ENCODE measurements at places on chromosomes 4 and X. TPM values are rescaled to one million over a fixed set of nuclear protein-coding genes. Genes with fewer than 3 reads are reported as not detected.

GRCh38 chr4:153950100-153950979 lies 161.5 kb upstream of the SFRP2 start:
- H3K27ac ChIP-seq = no peak overlapping the region
- H3K4me1 ChIP-seq = no peaks in the 10 kb centered on the region
- H3K36me3 ChIP-seq = no peaks in the 10 kb centered on the region
- H3K27me3 ChIP-seq = no peaks in the 10 kb centered on the region

DNA sequence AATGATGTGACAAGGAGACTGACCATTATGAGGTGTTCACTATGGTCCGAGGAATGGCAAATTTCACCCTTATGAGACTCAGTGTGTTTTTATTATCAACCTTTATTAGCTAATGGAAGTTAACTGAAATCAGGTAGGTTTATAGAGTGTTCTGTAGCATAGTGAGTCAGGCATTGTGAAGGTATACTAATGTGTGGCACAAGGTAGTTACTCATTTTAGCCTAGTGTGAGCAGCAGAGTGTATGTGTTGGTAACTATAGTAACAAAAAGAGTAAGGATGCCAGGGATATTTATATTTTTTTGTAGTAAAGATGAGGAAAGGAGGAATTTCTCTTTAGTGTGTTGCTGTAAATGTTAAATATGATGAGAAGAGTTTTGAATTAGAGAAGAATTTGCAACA lies 12.0 kb downstream of the PDLIM5 start:
- H3K4me3 ChIP-seq = no peak overlapping the region
- H3K27ac ChIP-seq = no peak overlapping the region
- no peak for DNase-seq
- no peaks in the 10 kb centered on the region for H3K4me1 ChIP-seq
- H3K36me3 ChIP-seq = no peaks in the 10 kb centered on the region

DNA sequence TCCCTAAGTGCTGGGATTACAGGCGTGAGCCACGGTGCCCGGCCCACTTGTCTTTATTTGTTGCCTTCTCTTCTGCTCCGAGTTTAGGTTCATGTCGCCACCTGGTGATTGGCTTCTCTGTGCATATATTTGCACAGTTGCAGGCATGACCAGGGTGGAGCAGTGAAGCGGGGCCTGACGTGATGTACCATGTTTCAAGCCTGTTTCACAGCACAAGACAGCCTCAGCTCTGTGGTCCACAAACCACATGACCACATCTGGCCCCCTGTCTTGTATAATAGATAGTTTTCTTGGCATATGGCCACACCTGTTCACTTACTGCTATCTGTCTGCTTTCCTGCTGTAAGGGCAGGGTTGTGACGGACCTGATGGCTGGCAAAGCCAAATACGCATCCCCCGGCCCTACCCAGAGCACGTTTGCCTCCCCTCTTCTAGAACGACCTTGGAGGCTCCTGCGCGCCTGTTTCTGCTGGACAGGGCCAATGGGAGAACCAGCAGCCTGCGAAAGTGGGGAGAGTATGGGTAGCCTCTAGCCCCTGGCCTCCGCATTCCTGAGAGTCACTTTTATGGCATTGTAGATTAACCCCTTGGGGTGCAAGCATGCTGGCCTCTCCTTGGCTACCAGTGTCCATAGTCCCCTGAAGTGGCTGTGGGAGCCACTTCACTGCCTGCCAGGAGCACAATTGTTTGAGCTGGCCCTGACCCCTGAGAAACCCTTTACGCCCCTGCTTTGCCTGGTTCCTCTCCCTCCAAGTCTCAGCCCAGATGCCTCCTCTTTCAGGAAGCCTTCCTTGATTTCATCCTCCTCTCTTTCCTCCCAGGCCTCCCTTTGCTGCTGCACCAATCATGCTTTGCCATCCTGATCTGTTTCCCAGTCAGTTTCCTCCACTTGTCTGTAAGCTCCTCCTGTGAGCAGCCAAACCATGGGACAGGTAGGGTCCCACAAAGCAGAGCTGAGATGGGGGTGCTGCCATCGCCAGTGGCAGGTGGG lies 6.0 kb upstream of the SH3TC1 start:
- H3K4me1 ChIP-seq = peaks cover 42% of the 10 kb centered on the region
- no peak for DNase-seq
- no peak overlapping the region for H3K27ac ChIP-seq
- H3K27me3 ChIP-seq = no peaks in the 10 kb centered on the region
- H3K36me3 ChIP-seq = no peaks in the 10 kb centered on the region

GRCh38 chr4:122639181-122639580 lies 18.3 kb upstream of the IL21 start:
- no peaks in the 10 kb centered on the region for H3K36me3 ChIP-seq
- no peaks in the 10 kb centered on the region for H3K27me3 ChIP-seq
- no peak for DNase-seq

DNA sequence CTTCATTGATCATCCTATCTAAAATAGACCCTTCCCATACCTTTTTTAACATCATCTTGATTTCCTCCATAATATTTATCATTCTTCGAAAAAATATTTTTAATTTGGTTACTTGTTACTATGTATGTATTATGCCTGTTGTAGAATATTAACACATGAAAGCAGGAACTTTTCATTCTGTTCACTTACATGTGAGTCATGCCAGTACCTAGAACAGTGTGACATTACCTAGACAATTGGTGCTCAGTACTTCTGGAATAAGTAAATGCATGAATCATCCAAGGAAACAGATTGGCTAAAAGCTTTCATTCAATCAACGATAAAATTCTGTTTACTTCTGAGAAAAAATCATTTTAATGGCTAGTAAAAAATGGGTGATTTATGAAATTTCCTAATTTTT lies 76.4 kb downstream of the CXXC4 start:
- H3K36me3 ChIP-seq = no peaks in the 10 kb centered on the region
- H3K27ac ChIP-seq = no peak overlapping the region
- no peaks in the 10 kb centered on the region for H3K4me1 ChIP-seq
- no peak for DNase-seq
- no peaks in the 10 kb centered on the region for H3K27me3 ChIP-seq

- no peaks in the 10 kb centered on the region for H3K4me1 ChIP-seq
- H3K27ac ChIP-seq = no peak overlapping the region
- no peaks in the 10 kb centered on the region for H3K36me3 ChIP-seq
- peaks cover 4% of the 10 kb centered on the region for H3K27me3 ChIP-seq
- DNase-seq = no peak
Measured at GRCh38 chr4:188053302-188053701, 56.1 kb downstream of the TRIML2 start.

- peak; percentile 95 for DNase-seq
- H3K27me3 ChIP-seq = no peaks in the 10 kb centered on the region
- H3K27ac ChIP-seq = peak overlapping the region; percentile 73
- peaks cover 17% of the 10 kb centered on the region for H3K4me1 ChIP-seq
- no peak overlapping the region for H3K4me3 ChIP-seq
Measured at GRCh38 chrX:7083468-7084396, 63.8 kb upstream of the STS start.

- no peaks in the 10 kb centered on the region for H3K36me3 ChIP-seq
- no peaks in the 10 kb centered on the region for H3K27me3 ChIP-seq
- H3K4me1 ChIP-seq = no peaks in the 10 kb centered on the region
- no peak overlapping the region for H3K27ac ChIP-seq
Measured at GRCh38 chrX:87489071-87489470, 28.5 kb upstream of the KLHL4 start.

GRCh38 chrX:45191820-45192409 lies 8.8 kb downstream of the DIPK2B start:
- no peak overlapping the region for H3K4me3 ChIP-seq
- no peak for DNase-seq
- H3K4me1 ChIP-seq = no peaks in the 10 kb centered on the region
- no peaks in the 10 kb centered on the region for H3K27me3 ChIP-seq
- H3K36me3 ChIP-seq = no peaks in the 10 kb centered on the region

- H3K27ac ChIP-seq = no peak overlapping the region
- no peak for DNase-seq
- H3K36me3 ChIP-seq = no peaks in the 10 kb centered on the region
- H3K27me3 ChIP-seq = no peaks in the 10 kb centered on the region
- no peak overlapping the region for H3K4me3 ChIP-seq
- no peaks in the 10 kb centered on the region for H3K4me1 ChIP-seq
Measured at GRCh38 chr4:102322736-102323135, 22.5 kb downstream of the SLC39A8 start.

- H3K27ac ChIP-seq = no peak overlapping the region
- H3K27me3 ChIP-seq = no peaks in the 10 kb centered on the region
- no peaks in the 10 kb centered on the region for H3K36me3 ChIP-seq
- H3K4me3 ChIP-seq = no peak overlapping the region
- no peak for DNase-seq
- H3K4me1 ChIP-seq = no peaks in the 10 kb centered on the region
Measured at GRCh38 chr4:150533673-150534072, 48.3 kb upstream of the MAB21L2 start.

DNA sequence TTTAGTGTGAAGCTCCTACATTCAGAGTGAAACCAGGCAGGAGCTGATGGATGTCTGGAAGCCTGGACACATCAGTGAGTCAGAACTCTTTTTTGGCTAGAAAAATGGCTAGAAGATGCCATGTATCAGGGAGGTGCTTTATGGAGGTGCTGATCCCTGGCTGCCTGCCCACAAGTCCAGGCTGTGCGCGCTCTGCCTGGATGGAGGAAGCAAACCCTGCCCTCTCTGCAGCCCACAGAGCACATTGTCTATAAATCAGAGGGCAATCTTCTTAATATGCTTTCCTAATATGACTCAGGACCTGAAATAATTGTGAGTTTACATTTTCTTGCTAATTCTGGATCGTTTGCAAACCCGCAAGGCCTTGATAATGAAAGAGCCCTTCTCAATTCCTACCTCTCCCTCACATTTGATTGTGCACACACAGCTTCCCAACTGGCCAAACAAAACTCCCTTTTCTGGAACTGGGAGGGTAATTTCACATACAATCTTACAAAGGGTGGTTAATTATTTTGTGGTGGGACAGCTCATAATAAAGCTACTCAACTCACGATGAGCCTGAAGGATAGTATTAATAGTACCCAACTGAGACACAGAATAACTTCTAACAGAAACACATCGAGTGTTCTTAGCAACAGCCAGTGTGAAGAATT lies 11.7 kb downstream of the MFAP3L start:
- no peak overlapping the region for H3K4me3 ChIP-seq
- no peaks in the 10 kb centered on the region for H3K36me3 ChIP-seq
- H3K4me1 ChIP-seq = no peaks in the 10 kb centered on the region
- H3K27me3 ChIP-seq = no peaks in the 10 kb centered on the region

- H3K4me3 ChIP-seq = no peak overlapping the region
- H3K36me3 ChIP-seq = no peaks in the 10 kb centered on the region
- no peaks in the 10 kb centered on the region for H3K4me1 ChIP-seq
- no peak overlapping the region for H3K27ac ChIP-seq
- H3K27me3 ChIP-seq = no peaks in the 10 kb centered on the region
Measured at GRCh38 chrX:42398967-42399631, 378.9 kb downstream of the PPP1R2C start.

DNA sequence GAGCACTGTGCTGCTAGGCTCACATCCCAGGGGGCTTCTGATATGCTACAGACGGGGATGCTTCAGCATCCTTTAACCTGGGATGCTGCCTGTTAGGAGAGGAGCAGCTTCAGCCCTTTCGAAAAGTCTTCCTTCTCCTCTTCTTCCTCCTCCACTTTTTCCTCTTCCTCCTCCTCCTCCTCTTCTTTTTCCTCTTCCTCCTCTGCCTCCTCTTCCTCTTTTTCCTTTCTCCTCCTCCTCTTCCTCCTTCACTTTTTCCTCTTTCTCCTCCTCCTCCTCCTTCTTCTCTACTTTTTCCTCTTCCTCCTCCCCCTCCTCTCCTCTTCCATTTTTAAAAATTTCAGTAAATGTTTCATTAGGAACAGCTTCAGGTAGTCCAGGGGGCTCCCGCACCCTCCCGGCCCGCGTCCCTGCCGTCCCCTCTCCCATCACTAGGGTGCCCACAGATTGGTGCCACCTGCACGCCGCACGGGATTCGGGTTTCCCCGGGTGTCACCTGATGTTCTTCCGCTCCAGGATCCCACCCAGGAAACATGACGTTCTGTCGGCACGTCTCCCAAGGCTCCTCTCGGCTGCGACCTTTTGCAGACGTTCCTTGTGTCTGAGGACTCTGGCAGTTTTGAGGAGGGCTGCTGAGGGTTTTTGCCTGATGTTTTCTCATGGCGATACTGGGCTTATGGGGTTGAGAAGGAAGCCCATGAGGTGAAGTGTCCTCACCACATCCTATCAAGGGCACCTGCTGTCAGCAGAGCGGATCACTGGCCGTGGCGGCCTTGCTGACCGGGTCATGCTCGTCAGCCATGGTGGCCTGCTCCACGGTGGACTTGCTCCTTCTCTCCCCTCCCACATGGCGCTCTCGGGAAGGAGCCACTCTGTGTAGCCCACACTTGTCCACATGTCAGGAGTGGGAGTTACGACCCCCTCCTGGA lies 83.4 kb upstream of the AFAP1 start:
- H3K27ac ChIP-seq = no peak overlapping the region
- H3K4me3 ChIP-seq = no peak overlapping the region
- peaks cover 10% of the 10 kb centered on the region for H3K4me1 ChIP-seq
- H3K27me3 ChIP-seq = no peaks in the 10 kb centered on the region

DNA sequence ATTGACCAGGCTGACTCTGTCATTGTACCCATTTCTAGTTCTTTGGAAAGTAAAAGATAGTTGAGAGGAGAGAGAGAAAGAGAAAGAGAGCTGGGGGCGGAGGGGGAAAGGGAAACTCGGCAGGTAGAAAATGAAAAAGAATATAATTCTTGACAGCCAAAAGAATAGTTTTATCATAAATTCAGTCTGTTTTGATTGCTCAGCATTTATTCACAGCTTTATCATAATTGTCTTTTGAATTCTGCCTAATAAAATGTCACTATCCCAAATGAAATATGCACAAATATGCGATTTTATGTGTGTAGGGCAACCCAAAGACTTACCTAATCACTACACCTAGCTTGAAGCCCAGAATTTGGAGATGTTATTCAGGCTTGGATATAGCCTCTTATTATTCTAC lies 1024.0 kb upstream of the PABPC4L start:
- no peaks in the 10 kb centered on the region for H3K27me3 ChIP-seq
- H3K36me3 ChIP-seq = no peaks in the 10 kb centered on the region
- H3K27ac ChIP-seq = no peak overlapping the region
- DNase-seq = no peak
- H3K4me1 ChIP-seq = no peaks in the 10 kb centered on the region

DNA sequence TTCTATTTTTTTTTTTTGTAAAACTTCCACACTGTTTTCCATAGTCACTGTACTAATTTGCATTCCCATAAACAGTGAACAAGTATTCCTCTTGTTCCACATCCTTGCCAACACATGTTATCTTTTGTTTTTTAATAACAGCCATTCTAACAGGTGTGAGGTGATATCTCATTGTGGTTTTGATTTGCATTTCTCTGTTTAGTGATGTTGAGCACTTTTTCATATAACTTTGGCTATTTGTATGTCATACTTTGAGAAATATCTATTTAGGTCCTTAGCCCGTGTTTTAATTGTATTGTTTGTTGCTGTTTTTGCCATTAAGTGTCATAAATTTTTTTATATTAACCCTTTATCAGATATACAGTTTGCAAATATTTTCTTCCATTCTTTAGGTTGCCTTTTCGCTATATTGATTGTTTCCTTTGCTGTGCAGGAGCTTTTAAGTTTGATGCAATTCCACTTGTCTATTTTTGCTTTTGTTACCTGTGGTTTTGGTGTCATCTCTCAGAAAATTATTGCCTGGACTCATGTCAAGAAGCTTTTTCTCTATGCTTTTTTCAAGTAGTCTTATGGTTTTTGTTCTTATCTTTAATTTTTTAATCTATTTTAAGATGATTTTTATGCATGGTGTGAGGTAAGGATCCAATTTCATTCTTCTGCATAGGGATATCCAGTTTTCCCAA lies 27.9 kb upstream of the NDNF start:
- H3K4me3 ChIP-seq = no peak overlapping the region
- H3K27me3 ChIP-seq = no peaks in the 10 kb centered on the region
- no peaks in the 10 kb centered on the region for H3K36me3 ChIP-seq
- DNase-seq = no peak
- H3K27ac ChIP-seq = no peak overlapping the region

The BMX gene
- not detected for total RNA-seq

The TSPAN5 gene
- 9.8 TPM for total RNA-seq

The HSFX2 gene
- total RNA-seq = 0.28 TPM

The CT47B1 gene
- total RNA-seq = not detected

The RAB41 gene
- not detected for total RNA-seq

The CCKAR gene
- total RNA-seq = not detected

All from PC-9 (cell line).